ENCODE measurements at places on chromosomes 1 and 21.

GRCh38 chr1:232252546-232253118 is 377.3 kb downstream of the SIPA1L2 start:
- DNase-seq, result no peak

DNA sequence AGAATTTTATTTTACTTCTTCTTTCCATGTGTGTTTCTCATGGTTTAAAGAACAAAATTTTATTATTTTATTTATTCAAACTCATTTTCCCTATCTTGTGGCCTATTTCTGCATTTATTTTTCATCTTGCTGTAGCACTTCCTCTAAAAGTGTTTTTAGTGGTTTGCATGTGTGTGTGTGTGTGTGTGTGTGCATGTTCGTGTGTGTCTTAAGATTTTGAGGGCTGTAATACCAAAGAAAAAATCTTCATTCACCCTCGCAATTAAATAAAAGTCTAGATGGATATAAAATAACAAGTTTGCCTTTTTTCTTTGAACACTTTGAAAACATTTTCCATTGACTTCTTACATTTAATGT is 24.6 kb upstream of the FCRL3 start:
- DNase-seq, result no peak

DNA sequence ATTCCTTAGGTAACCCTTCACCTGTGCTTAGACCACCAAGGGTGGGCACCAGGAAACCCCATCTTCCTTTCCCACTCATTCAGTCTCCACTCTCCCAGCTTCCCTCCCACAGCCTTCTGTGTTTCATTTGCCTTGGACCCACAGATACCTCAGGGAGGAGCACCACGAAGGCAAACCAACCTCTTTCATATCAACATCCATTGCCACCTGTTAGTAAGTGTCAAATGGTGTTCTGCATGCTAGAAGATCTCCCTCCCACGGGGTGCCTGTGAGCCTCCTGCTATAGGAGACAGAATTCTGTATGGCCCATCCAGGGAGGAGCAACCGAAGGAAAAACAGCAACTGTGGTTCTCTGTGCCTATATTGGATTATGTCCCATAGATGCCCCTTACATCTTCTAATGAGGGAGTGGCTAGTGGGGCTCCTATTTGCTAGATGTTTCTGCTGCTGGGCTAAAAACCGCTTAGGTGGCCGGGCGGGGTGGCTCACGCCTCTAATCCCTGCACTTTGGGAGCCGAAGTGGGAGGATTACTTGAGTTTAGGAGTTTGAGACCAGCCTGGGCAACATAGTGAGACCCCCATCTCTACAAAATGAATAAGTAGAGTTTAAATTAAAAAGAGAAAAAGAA is 25.6 kb upstream of the SCCPDH start:
- DNase-seq, result no peak

DNA sequence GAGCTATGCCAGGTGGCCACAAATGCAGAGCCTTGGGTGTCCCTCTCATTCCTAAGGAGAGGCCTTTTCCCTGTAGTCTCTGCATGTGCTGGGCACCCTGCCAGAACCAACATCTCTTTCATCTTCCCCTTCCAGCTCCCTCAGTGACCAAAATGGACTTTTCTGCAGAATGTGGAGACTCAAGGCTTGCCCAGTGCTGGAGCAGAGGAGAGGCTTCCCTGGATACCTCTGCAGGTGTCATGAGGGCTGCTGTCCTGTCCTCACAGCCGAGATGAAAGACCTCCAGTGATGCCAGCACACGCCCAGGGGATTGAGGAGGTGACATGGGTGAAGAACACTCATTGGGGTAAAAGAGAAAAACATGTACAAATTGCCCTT is 347.0 kb upstream of the AJAP1 start:
- no peak for DNase-seq
